ENCODE measurements at places on chromosomes 4 and X.

- no peak for DNase-seq
Measured at GRCh38 chr4:16126714-16127113, 42.9 kb upstream of the PROM1 start.

- DNase-seq, result no peak
Measured at GRCh38 chr4:25978327-25978726, 64.3 kb downstream of the SMIM20 start.

GRCh38 chr4:72666910-72667309 lies 97.9 kb upstream of the ADAMTS3 start:
- DNase-seq, result no peak

DNA sequence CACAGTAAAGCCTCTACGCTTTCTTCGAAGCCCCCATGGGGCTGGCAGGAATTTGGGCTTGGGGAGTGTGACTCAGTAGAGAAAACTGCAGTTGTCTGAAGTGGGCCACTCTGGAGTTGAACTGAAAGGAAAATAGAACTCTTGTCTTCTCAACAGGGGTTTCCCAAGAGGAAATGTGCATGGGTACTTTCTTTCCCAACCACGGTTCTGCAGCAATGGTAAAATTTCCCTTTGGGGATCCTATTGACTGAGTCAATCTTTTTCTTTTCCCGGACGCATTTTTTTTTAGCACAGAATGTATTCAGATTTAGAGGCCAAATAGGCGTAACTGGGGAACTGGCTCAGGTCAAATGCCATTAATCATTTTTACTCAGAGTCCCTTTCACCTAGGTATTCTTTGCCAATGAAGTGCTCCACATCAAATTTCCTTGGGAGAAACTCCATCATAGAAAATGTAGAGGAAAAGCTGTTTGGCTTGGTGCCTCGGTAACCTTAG lies 269.3 kb downstream of the STIM2 start:
- no peak for DNase-seq

- no peak for DNase-seq
Measured at GRCh38 chrX:80648023-80648422, 161.7 kb downstream of the BRWD3 start.

DNA sequence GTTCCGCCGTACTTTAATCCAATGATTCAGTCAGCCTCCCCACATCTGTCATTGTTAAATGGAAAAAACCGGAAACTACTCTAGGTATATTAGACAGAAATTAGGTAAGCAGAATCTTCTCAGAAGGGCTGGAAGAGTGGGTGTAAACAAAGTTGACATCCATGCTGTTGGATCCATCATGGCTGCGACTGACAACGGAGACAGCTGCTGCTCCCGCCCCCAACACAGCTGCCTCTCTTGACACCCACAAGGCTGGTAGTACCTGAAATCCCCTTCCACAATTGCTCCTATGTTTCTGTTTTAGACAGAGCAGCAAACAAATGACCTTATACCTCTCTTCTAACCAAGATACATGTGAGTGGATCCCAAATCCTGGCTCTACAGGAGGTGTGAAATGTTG lies 66.6 kb downstream of the RXFP1 start:
- no peak for DNase-seq

All from HFF-Myc (cell line).